ENCODE measurements at places on chromosomes 1 and 21.
A peak's percentile ranks its signal among the peaks of the same experiment; 100 is the strongest.

DNA sequence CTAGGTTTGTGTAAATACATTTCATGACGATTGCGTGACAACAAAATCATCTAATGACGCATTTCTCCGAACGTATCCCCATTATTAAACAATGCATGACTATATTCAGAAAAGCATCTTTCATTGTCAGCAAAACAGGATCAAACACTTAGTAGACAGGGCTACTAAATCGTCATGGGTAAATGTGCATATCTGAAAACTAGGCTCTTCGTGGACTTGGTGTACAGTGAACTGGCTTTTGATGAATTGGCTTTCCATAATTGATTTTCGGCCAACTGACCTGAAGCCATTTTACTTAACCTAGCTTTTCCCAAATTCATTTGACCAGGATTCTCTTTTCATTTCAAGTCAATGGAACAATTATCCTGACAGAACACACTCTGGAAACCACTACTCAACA, 665.0 kb downstream of the SMYD3 start:
- DNase-seq: no peak

GRCh38 chr21:37940691-37941090, 24.4 kb upstream of the KCNJ6 start:
- no peak for DNase-seq

DNA sequence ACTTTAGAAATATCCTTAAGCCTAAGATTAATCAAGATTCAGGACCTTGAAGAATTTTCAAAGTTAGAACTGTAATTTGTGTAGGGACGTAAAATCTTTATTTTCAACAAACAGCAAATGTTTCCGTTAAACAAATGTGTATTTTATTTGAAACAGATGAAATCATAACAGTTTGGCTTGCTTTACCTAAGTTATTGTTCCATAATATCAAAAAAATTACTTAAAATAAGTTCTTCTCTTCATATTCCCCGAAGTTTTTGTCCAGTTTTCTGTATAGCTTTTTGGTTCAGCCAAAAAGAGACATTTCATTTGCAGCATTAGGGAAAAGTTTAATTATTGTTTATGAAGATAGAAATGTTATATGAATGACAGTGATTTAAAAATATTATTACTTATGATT, 100.1 kb downstream of the NFIA start:
- no peak for DNase-seq

DNA sequence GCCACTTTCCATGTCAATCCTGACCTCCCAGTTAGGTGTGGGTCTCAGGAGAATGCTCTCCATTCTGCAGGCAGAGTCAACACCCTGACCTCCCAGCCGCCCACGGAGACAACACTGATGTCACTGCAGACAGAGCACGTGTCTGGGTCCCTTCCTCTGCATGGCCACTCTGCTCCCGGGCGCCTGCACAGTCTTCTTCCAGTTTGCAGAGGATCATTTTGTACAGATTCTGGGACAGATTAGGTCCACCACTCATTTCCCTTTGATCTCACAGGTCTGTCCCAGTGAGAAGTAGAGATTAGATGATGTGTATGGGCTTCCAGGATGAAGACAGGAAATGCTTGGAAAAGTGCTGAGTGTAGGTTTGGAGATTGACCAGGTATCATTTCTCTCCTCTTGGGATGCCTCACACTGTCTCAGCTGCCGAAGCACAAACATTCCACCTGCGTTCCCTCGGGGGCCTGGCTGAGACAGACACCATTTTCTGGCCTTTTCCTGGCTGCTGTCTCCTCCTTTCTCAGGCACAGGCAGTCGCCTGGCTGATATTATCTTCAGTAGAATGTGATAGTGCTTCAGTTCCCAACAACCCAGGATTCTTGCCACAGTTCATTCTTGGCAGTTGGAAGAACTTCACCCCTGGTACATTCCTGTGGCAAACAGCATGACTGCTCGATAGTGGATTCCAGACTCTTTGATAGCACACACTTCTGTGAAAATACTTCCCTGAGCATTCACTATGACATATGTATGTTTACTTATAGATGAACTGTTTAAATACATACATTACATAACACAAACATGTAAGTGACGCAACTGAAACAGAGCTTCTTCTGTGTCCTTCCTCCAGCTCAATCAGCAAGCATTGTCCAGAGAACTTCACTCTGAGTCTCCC, 7.9 kb downstream of the MYBPHL start:
- DNase-seq: peak; percentile 54

GRCh38 chr1:60133848-60134247, 60.3 kb upstream of the C1orf87 start:
- no peak for DNase-seq

GRCh38 chr1:15207829-15208429, 39.1 kb upstream of the FHAD1 start:
- no peak for DNase-seq

DNA sequence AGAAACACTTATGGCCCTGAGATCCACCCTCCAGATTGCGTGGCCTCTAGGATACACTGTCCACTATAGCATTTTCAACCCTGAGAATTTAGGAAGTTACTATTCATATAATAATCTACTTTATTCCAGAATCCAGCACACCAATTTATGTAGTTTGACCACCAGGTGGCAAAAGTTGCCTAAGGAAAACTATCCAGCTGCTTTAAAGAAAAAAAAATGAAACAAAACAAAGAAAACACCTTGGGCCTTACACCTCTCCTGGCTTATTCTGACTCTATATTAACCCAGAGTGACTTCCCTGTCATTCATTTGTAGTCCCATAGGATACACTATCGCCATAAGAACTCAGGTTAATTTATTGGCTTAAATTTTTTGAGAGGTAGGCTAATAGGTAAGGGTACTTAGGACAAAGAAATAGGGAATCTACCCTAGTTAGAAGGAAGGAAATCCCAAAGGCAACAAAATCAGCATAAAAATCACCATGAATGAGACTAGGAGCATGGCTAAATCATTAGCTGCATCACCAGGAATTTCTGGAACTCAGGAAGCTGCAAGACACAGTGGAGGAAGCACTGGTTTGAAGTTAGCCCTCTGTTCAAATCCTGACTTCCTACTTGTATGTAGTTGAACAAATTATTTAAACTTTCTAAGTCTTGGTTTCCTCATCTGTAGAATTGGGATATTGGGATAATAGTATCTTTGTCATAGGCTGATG, 107.5 kb downstream of the SPAG17 start:
- peak; percentile 10 for DNase-seq

- DNase-seq: no peak
These were observed 6.1 kb downstream of the SRM start for GRCh38 chr1:11053758-11054137.

- DNase-seq: peak; percentile 94
These were observed 20.7 kb downstream of the CD34 start for GRCh38 chr1:207890136-207890738.

- DNase-seq: no peak
These were observed 179.2 kb downstream of the PATJ start for GRCh38 chr1:61921435-61921834.

GRCh38 chr1:207826557-207827487, 75.0 kb downstream of the CD46 start:
- DNase-seq: no peak

- DNase-seq: peak; percentile 51
These were observed 85.4 kb downstream of the COLGALT2 start for GRCh38 chr1:183952101-183952500.

DNA sequence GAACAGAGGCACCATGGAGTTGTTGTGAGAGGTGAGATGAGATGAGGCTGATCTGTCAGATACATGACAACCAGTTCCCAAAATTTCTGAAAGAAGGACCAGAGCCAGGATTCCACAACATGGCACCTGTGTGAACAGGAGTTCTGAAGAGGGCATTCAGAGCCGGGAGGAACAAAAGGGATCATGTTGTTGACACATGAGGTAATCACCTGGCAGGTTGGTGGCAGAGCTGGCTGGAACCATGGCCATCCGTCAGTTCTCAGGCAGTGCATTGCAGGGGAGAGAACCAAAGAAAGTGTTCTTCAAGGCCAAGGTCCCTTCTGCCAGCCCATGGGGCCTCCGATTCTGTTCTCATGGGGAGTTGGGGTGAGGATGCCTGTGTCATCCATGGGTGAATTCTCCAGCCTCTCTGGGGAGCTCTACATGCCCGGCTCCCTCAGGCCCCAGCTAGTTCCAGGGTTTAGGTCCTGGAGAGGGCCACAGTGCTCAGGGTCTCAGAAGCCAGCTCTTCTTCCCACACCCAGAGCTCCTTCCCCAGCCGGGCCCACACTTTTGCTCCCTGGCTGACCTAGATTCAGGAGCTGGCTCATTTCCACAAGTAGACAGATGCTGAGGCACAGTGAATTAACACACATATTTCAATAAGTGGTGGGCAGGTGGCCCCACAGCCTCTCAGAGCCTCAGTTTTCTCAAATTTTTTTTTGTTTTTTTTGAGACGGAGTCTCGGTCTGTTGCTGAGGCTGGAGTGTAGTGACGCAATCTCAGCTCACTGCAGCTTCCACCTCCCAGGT, 49.1 kb upstream of the CTPS1 start:
- DNase-seq: no peak

- DNase-seq: no peak
These were observed 632.7 kb upstream of the NR5A2 start for GRCh38 chr1:199394856-199395255.

GRCh38 chr1:156751451-156751756, at the start of gene HDGF:
Gene HDGF (minus strand): TSS chr1:156751675. CDS start chr1:156751429, 246 bp downstream.
- no peak for DNase-seq

DNA sequence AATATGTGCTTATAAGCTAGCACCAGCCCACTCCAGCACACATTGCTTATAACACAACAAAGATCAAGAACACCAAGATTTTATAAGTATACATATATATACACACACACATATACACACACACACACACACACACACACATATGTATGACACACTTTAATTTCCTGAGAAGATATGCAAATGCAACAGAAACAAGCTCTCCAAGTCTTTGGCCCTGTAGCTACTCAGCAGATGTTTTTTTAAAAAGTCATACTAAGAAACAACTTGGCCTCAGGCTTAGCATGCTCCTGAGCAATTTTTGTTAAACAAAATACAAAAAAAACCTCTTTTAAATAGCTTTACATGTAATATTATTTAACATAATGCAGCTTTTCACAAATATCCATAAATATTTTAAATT, 11.1 kb downstream of the TNFSF18 start:
- DNase-seq: no peak

GRCh38 chr1:222785529-222785928, 29.3 kb upstream of the DISP1 start:
- no peak for DNase-seq

- DNase-seq: no peak
These were observed 102.9 kb downstream of the DENND1B start for GRCh38 chr1:197672347-197672746.

DNA sequence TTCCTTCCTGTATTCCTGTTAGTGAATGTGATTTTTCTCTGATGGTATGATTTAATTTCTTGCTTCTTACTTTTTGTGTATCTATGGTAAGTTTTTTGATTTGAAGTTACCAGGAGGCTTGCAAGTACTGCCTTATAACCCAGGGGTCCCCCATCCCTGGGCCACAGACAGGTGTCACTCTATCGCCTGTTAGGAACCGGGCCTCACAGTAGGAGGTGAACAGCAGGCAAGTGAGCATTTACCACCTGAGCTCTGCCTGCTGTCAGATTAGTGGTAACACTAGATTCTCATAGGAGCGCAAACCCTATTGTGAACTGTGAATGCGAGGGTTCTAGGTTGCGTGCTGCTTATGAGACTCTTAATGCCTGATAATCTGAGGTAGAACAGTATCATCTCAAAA, 143.3 kb downstream of the RPS6KC1 start:
- DNase-seq: no peak

DNA sequence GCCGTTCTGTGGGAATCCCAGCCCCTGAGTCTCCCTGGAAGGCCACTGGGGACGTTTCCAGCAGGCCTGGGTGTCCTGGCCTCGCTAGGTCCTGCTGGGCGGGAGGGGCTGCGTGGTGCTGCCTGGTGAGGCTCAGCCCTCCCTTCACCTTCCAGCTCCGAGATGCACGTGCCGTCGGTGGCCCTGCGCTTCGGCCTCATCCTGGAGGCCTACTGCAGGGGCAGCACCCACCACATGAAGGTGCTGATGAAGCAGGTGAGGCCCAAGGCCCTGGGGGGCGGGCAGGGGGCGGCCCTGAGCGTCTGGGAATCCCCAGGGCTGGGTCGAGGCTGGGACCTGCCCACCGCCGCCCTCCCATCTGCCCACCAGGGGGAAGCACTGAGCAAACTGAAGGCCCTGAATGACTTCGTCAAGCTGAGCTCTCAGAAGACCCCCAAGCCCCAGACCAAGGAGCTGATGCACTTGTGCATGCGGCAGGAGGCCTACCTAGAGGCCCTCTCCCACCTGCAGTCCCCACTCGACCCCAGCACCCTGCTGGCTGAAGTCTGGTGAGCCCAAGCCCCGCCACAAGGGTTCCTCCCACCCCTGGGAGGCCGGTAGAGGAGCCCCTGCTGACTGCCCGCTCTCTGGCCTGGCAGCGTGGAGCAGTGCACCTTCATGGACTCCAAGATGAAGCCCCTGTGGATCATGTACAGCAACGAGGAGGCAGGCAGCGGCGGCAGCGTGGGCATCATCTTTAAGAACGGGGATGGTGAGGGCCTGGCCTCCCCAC, 70.3 kb downstream of the PIK3CD start:
- DNase-seq: peak; percentile 20

DNA sequence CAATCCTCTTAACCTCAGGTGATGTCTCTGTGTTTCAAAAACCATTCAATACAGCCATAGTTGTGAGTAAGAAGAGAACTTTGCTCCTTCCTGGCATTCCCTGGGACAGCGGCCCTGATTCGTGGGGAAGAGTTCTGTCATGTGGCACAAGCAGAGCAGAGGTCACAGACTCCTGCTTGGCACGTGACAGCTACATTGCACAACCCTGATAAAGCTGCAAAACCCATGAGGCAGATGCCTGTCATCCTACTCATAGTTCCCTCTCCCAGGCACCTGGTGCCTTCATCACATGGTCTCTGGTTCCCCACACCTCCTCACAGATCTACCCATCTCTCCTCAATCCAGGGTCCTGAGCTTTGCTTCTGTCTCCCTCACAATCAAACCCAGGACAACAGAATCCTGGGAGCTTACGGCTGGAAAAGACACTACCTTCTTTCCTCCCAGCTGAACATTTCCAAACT, 70.8 kb downstream of the PLPP3 start:
- DNase-seq: peak; percentile 67

GRCh38 chr1:240258910-240259309, 167.2 kb downstream of the FMN2 start:
- DNase-seq: no peak

GRCh38 chr21:44867464-44867863, 6.0 kb downstream of the PTTG1IP start:
- no peak for DNase-seq

DNA sequence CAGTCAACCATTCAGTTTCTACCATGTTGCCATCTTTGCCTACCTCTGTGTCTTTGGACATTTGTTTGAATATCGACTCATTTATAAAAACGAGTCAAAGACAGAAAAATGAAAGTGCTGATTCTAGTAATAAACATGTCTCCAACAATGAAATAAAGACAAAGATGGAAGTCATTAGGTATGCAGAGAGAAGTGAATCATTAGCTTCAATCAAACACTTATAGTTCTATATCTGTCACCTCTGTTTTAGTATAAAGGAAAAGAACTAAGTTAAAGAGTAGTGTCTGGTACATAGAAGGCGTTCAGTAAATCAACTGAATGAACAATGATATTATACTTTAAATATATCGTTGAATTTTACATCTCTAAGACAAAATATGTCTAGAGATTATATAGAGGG, 1.7 kb upstream of the TSPAN2 start:
- no peak for DNase-seq
